ENCODE measurements at places on chromosomes 1 and 21.
A peak's percentile ranks its signal among the peaks of the same experiment; 100 is the strongest.

DNA sequence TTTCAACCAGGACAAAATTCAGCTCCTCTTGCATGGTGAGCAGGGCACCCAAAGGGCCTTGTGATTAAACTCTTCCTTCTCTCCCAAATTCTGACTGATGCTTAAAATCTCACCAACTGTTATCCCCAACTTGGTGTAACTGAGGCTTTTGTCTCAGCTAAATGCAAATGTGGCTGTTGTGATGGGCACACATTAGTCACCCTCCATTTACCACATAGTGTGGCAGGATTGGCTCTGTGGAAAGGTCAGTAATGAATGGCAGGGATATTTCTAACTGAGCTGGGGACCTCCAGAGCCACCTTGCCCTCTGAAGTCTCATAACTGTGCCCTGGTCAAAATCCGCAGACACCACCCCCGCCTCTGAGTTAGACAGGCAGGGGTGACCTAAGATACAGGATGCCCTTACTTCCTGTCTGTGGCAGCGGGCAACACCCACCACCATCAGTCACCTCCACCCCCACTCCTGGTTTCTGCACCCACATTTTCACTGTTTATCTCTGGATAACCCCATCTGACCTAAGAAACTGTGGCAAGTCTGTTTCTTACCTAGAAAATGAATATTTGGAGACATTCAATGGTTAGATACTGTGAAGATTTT, 25.4 kb upstream of the RGS16 start:
- no peak for DNase-seq

DNA sequence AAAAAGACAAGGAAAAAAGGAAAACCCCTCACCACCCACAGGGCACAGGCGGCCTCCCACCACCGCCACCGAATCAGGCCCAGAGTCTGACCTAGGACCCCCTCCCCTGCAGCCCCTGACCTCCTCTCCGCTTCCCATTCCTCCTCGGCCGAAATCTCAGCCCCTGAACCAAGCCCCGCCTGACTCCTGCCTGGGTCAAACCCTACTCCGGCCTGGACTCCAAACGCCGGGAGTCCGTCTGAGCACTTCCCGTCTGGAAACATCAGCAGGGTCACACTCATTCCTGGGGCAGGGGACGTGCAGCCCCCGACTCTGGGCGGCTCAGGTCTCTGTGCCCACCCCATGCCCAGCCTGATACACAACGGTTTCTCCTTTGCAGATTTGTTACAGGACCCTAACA, 26.4 kb upstream of the SUMO3 start:
- DNase-seq = no peak

DNA sequence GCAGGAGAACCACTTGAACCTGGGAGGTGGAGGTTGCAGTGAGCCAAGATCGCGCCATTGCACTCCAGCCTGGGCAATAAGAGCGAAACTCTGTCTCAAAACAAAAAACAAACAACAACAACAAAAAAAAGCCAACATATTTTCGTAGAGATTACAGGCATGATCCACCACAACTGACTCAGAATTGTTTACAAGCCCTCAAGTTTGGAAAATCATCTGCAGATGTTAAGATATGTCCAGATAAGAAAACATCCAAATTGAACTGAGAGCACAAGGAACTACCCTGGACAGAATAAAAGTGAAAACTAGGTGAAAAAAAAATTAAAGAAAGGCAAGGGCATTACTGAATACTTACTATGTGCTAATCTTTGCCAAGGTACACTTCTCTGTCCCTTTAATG, 89.8 kb upstream of the WLS start:
- DNase-seq = no peak

- DNase-seq = no peak
Observed at GRCh38 chr21:27024971-27025370, 58.1 kb upstream of the ADAMTS5 start.

GRCh38 chr1:30172757-30173156, 550.6 kb downstream of the MATN1 start:
- DNase-seq = no peak

DNA sequence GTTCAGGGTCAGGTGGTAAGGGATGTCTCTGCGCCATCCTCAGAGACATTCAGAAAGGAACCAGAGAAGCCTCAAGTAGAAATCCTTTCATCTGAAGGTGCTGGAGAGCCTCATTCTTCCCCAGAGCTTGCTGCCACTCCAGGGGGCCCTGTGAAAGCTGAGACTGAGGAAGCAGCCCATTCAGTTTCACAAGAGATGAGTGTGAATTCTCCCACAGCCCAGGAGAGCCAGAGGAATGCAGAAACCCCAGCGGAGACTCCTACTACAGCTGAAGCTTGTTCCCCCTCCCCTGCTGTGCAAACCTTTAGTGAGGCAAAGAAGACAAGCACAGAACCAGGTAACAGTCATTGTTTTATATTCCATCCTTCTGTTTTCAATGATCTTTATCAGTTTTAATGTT, 38.7 kb downstream of the ZBTB40 start:
- DNase-seq = no peak

- peak; percentile 98 for DNase-seq
Observed at GRCh38 chr1:26378088-26378878, 5.7 kb upstream of the ZNF683 start.

DNA sequence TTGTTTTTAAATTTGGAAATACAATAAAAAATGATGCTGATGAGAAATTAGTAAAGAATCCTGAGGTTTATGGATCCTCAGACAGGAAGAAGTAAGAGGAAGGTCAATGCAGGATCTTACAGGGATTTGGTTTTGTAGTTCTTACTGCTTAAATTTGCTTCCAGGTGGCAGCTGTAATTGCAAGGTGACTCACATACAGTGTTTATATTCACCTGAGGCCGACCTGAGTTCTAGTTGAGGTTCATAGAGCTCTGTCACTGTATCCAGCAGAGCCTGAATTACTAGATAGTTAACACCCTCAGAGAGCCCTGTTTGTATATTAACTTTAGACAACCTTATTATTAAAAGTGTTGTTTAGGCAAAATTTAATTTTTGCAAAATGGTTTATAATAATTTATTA, 1.4 kb upstream of the WDR26 start:
- no peak for DNase-seq

GRCh38 chr1:98924977-98925376, 79.7 kb downstream of the PLPPR5 start:
- DNase-seq = no peak

DNA sequence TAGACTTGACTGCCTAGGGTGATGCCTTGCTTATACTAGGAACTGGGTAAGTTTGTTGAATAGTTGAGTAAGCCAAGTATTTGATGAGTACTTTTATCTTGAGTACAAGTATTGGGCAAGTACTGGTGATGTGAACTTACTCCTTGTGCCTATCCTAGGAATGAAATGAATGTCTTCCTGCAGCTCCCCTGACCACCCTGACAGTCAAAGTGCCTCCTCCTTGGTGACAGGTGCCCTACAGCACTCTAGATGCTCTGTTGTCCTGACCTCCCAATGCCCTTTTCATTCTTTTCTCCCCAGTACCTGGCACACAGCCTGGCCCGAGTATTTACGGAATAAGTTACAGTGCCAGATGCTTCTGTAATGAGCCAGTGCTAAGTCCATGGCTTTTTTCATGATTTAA, 25.5 kb downstream of the PCSK9 start:
- no peak for DNase-seq

DNA sequence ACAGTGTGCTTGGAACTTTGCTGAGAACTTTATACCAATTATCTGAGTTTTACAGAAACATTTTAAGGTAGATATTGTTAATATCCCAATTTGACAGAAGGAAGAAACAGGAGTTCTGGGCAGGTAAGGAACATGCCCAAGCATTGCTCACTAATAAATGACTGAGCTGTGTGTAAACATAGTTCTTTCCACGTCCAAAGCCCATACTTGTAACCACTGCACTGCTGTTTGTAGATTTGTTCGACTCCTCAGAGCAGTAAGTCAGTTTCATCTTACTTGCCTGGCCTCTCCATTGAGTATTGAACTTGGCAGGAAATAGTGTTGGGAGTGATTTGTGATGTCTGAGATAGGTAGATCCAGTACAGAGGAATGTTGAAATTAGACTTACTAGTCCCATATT, 335.1 kb downstream of the KIF26B start:
- no peak for DNase-seq

GRCh38 chr1:112704391-112704933, 2.5 kb downstream of the RHOC start:
- DNase-seq = no peak

DNA sequence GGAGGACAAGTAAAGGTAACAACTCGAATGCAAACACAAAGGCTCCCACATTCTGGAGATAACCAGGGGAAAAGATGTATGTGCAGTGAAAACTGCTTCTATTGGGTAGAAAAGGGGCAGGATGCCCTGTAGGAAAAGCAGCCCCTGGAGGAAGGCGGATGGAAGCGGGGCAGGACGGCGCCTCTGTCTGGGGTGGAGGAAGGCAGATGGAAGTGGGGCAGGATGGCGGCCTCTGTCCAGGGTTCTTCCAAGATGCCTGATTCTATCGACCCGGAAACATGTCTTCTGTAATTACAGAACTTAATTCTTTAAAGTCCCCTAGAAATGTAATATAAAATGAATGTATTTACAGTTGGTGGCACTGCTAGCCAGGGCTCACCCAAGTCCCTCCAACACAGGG, 24.0 kb upstream of the LRRC47 start:
- no peak for DNase-seq

DNA sequence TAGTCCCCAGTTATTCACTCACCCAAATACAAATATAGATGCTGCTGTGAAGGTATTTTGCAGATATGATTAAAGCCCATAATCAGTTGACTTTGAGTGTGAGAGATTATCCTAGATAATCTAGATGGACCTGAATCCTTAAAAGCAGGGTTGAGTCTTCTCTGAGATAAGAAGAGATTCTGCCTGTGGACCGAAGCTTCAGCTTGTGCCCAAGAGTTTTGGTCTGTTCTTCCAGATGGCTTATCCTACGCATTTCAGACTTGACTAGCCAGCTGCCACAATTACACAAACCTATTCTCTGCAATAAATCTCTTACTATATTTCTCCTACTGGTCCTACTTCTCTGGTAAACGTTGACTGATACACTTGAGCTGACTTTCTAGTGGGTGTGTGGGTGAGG, 145.1 kb downstream of the KCNJ6 start:
- DNase-seq = no peak

DNA sequence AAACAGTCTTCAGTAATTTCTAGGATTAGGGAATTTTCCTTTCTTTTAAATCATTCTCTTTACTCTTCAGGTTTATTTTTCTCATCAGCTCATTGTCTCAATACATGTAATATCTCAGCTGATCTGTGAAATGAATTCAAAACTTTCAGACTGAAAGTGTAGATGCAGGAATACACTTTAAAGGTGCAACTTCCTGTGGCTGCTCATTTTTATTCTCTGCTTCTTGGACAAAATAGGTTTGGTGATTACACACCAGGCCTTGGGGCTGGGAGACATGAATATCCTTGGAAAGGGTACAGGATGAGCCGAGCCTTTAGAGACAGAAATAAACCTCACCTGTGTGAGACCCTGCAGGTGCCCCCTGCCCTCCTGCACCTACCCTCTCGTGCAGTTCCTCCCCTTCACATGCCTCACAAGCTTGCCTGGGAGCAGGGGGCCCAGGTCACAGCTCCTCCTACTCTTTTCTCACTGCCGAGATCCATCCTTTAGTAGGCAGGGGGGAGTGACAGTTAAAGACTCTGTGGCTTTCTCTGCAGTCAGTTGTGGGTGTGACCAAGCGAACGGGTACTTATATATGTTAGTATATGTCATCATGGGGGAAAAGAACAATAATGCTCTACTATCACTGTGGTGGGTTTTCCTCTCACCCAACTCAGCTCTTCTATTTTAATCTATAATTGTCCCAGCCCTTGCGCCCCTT, 23.6 kb downstream of the XCL2 start:
- DNase-seq = no peak

GRCh38 chr1:224939844-224940425, 10.5 kb downstream of the DNAH14 start:
- no peak for DNase-seq

GRCh38 chr1:201486187-201486586, 17.2 kb upstream of the PHLDA3 start:
- DNase-seq = no peak

GRCh38 chr1:99768524-99769245, 2.2 kb upstream of the FRRS1 start:
- no peak for DNase-seq

GRCh38 chr1:244920911-244921761, 56.8 kb upstream of the HNRNPU start:
- DNase-seq = no peak

DNA sequence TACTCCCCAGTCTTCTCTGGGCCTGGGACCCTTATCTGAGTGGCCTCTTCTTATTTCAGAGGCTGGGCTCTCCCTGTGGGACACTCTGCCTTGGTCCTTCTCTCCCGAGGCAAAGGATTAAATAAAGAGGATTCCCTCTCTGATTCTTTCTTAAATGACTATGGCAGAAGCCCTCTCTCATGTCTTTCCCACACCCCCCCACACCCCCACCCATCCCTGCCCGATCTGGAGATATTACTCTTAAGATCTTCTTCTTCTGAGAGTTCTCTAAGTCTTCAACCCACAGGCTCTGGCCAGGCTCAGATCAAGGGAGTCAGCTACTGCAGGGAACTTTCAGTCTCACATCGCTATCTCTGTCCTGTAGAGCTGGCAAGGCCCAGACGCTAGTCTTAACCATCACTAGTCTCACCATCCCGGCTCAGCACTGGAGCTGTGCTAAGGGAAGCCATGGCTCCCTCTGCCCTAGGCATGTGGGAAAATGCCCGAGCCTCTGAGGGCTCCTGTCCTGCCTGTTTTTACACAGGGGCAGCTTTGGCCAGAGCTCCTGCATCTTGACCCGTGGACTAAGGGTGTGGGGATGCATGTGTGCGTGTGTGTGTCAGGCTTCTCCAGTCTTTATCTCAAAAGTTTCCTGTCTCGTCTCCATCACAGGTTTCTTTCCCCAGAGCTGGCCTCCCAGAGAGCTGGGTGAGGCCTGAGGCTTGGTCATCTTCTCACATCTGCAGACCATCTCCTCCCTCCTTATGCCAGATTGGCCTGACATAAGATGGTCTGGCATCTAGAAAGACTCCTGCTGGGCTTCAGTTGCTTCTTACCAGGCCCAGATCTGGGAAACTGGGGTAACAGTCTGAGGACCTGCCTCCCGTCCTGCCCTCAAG, 36.7 kb downstream of the LGR6 start:
- DNase-seq = no peak

GRCh38 chr1:107250169-107250568, 109.3 kb downstream of the NTNG1 start:
- DNase-seq = no peak

DNA sequence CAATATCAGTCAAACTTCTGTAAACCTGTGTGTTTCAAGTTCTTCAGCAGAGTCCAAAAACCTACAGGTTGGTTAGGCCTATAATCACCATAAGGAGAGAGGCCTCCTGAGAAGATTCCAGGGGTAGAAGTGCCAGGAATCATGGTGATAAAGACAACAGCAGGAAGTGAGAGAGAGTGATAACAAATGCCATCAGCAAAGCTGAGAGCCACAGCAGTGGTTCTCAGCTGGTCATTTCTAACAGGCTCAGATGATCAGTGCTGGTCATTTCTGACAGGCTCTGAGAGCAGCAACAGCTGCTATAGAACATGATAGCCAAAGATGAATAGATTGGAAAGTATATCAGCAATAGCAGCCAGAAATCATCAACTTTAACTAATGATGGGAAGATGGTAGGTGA, 101.3 kb downstream of the TYW3 start:
- no peak for DNase-seq
